Right lobe of liver (tissue), 6 donors: ENCODE measurements at places on chromosomes 2 and 18. TPM values are rescaled to one million over a fixed set of nuclear protein-coding genes. Genes with fewer than 3 reads are reported as not detected.

Gene TXNDC9
- 28.1 TPM for total RNA-seq

Gene FAM237A
- not detected for total RNA-seq

Gene RAMP1
- 18.3 TPM for total RNA-seq

- no peak for DNase-seq
Observed at GRCh38 chr18:12628706-12629702, 28.9 kb downstream of the SPIRE1 start.

DNA sequence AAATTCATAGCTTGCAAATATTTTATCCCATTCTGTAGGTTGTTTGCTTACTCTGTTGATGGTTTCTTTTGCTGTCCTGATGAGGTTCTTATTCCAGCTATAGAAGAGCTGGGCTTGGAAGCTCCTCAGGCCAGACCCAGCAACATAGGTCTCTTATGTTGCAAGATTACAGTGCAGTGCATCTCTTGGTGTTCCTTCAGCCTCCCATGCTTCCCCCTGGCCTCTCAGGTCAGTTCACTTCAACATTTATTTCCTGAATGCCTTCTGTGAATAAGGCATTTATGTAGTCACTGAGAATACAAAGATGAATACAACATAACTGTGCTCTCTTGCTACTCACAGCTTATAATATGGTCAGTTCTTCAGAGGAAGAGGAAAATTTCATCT, 179.0 kb upstream of the SLC39A10 start:
- DNase-seq, result no peak

- no peak for DNase-seq
Observed at GRCh38 chr18:64380117-64380516, 231.2 kb upstream of the LINC00305 start.

DNA sequence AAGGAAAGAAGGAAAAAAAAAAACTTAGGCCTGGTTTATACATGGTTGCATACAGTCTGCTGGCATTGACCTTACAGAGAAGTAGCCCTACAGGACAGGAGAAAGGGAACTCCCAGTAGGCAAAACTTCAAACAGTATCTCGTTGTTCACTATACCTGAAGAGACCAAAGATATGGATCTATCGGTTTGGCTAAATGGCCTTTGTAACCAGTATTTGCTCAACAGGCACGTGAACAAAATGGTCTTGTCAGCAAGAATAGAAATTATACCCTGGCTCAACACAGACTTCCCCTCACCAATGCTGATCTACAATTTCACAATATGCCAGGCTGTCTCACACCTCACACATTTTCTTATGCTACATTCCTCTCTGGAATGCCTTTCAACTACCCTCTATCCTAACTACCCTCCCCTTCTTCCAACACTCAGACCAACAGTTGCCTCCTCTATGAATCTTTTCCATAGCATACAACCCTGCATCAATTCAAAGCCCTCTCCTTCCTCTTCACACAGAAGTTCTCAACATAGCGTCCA, 13.7 kb downstream of the HYCC2 start:
- no peak for DNase-seq

- no peak for DNase-seq
Observed at GRCh38 chr2:161207941-161208340, 47.7 kb downstream of the TANK start.

DNA sequence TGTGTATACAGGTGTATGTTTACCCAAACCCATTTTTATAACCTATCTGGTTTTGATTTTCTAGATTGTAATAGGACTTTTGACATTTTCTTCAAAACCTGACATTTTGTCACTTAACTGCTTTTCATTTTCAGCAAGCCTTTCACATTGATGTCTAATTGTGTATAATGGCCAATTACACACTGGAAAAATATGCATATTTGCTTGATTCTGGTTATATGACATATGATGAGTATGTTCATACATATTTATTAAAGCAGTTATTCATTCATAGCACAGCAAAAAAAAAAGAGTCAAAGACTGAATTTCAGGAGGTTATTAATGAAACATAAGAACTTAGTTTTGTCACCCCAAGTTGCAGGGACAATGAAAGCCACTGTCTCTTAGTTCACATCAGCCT, 307.7 kb upstream of the TNP1 start:
- DNase-seq, result no peak

Gene SLC5A7
- not detected for total RNA-seq

DNA sequence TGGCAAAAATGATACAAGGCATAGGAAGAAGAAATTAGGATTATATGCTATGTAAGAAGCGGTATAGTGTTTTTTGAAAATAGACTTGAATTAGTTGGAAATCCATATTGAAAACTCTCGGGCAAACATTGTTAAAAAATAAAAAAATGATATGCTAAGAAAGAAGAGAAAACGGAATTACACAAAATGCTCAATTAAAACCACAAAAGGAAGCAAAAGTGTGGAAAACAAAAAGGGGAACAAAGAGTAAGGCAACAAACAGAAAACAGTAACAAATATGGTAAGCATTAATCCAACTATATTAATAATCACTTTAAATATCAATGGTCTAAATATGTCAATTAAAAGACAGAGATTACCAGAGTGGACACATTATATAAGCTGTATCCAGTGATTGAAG, 58.4 kb downstream of the TXNL1 start:
- DNase-seq, result no peak
